Activated naive CD8-positive, alpha-beta T cell treated with anti-CD3 and anti-CD28 coated beads for 36 hours (primary cell): ENCODE measurements at places on chromosomes 5 and 9.

- DNase-seq, result peak; percentile 65
Observed at GRCh38 chr5:180618829-180619562, 27.7 kb upstream of the SCGB3A1 start.

DNA sequence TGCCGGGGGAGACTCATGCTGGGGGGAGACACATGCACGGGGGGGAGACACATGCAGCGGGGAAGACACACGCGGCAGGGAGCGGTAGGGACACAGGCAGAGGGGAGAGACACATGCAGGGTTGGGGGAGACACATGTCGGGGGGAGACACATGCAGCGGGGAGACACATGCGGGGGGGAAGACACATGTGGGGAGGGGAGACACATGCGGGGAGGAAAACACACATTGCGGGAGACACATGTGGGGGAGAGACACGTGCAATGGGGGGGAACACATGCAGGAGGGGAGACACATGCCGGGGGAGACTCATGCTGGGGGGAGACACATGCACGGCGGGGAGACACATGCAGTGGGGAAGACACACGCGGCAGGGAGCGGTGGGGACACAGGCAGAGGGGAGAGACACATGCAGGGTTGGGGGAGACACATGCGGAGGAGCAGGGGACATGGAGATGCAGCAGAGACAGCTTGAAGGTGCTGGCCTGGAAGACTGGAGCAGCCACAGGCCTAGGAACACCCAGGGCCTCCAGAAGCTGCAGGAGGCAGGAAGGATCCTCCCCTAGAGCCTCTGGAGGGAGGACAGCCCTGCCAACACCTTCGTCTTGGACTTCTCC lies 20.3 kb upstream of the OLFM1 start:
- DNase-seq, result no peak

DNA sequence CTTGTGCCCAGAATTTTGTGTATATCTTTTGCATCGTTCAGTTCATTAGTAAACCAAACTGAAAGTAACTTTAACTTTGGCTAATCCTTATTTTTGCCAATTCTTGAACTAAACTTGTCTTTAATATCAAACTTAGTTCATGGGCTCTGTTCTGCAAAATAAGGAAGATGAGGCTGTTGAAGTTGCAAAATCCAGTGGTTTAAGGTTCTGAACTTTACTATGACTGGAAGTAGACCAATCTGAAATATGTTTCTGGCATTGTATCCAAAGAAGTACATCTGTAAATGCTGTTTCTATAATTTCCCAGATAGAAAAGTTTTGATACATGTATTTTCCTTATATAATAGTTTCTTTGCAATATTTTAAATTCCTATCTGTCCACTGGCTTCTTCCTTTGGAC lies 238.1 kb downstream of the CETN3 start:
- DNase-seq, result no peak

- DNase-seq, result no peak
Observed at GRCh38 chr5:72252574-72253155, 67.4 kb downstream of the MRPS27 start.

GRCh38 chr9:80720579-80720978 lies 968.8 kb downstream of the TLE1 start:
- no peak for DNase-seq

DNA sequence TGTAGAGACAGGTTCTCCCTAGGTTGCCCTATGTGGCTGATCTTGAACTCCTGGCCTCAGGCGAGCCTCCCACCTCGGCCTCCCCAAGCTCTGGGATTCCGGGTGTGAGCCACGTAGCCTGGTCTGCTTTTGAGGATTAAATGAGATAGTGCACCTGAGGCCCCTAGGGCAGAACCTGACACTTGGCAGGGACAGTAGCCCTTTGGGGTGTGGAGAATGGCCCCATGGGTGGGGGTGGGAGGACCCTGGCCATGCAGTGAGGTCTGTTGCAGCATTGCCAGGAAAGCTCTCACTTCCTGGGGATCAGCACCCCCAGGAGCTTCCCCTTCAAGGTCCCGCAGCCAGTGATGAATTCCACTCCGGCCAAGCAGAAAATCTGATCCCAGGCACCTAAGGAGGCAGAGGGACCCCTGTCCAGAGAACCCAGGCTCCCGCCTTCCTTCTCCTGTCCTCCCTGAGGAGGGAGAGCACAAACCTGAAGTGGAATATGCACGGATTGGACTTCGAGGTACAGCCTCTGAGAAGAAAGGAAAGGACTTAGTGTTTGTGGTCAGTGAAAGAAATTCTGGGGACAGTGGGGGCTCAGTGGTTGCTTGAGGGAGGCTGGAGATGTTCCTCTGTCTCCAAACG lies 73.9 kb upstream of the UNC5A start:
- DNase-seq, result no peak

DNA sequence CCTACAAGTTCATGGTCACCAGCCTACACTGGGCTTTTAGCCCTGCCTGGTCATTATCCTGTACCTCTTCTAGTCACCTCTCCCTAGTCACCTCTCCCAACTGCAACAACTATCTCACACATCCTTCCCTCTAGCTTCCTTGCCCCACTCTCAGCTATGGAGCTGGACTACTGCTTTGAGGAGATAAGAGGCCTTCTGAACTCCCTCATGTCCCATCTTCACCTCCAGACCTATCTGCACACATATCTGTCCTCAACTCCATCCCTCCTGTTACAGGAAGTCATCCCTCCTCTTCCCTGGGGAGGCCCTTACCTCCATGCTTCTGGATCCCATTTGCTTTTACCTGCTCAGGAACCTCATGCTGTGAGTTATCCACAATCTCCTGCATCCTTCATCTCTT lies 5.7 kb downstream of the RPP25L start:
- no peak for DNase-seq

DNA sequence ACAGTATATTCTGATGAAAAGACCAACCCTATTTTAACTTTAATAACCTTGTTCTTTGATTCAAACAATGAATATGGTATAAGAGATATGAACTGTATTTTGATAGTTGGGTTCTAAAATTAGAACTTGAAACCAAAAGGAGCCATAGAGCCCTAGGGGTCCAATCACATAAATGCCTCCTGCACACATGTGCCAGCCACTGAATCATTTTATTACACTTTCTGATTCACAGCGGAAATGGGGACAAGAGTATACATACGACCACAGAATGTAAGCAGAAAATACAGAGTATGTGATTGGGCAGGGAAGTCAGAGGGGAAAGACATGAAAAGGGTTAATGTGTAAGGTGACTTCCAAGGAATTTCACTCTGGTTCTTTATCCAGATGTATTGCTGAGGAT lies 1000.2 kb downstream of the NR2F1-AS1 start:
- DNase-seq, result no peak

GRCh38 chr9:133205996-133206931 lies 2.8 kb downstream of the OBP2B start:
- no peak for DNase-seq

DNA sequence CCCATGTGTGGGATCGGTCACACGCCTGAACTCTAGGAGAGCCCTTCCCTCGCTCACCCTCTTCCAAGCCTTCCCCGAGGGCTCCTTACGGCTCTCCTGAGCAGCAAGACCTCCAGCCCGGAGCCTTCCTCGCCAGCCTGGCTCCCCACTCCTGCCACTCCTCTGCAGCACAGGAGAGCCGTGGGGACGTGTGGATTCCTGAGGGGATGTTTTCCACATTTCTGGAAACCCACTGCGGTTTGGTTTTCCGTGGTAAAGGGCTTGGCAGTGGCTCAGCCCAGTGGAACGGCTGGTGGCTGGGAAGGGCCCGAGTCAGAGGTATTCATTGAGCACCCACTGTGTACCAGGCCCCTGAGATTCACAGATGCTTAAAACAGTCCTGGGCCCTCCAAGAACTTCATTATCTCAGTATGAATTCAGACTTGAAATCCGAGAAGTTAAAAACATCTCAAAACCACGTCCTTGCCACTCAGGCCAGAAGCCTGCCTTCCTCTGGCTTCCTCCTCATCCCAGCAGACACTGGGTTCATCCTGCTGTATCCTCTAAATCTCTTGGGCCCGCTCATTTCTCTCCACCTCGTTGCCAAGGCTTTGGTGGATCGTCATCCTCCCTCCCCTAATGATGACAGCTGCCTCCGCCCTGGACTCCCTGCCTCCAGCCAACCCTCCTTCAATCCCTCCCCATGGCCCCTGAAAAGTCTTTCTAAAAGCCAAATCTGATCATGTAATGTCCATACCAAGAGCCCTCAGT lies 109.6 kb downstream of the FGF18 start:
- DNase-seq, result no peak

DNA sequence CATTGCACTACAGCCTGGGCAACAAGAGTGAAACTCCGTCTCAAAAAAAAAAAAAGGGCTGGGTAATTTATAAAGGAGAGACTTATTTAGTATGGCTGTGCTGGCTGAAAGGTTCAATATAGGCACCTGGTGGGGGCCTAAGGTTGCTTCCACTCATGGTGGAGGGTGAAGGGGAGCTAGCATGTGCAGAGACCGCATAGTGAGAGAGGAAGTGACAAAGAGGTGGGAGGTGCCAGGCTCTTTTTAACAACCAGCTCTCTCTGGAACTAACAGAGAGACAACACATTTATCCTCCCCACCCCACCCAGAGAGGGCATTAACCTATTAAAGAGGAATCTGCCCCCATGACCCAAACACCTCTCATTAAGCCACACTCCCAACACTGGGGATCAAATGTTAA lies 28.9 kb upstream of the SERINC5 start:
- DNase-seq, result peak; percentile 29

- DNase-seq, result no peak
Observed at GRCh38 chr5:136192526-136193321, at the start of gene SMIM32. SMIM32 (minus strand) TSS chr5:136193162; CDS start chr5:136192524, 638 bp downstream.

DNA sequence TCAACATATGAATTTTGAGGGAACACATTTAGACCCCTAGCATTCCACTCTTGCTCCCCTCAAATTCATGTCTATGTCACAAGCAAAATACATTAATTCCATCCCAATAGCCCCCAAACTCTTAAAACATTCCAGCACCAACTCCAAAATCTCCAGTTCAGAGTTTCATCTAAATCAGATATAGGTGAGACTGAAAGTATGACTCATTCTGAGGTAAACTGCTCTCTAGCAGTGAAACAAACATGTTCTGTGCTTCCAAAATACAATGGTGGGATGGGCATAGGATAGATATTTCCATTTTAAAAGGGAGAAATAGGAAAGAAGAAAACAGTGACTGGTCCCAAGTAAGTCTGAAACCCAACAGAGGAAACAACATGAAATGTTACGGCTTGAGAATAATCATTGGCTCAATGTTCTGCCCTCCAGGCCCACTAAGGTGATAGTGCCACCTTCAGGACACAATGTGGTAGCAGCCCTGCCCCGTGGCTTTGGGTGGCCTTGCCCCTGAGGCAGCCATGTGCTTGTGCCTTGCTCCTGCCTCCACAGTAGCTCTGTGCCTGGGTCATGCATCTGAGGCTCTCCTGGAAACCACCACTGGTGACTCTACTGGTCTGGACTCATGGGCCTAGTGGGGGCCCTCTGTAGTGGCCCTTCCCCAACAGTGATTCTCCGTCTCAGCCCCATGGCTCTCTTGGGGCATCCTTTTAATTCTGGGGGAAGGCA lies 36.4 kb upstream of the IPPK start:
- DNase-seq, result peak; percentile 39

- DNase-seq, result no peak
Observed at GRCh38 chr5:179227229-179227579, 118.1 kb downstream of the ADAMTS2 start.

GRCh38 chr5:147398860-147399259 lies 111.0 kb downstream of the DPYSL3 start:
- DNase-seq, result no peak

- no peak for DNase-seq
Observed at GRCh38 chr5:3099954-3100353, 348.5 kb upstream of the IRX2 start.

GRCh38 chr9:93684806-93685543 lies 108.6 kb downstream of the PHF2 start:
- no peak for DNase-seq

DNA sequence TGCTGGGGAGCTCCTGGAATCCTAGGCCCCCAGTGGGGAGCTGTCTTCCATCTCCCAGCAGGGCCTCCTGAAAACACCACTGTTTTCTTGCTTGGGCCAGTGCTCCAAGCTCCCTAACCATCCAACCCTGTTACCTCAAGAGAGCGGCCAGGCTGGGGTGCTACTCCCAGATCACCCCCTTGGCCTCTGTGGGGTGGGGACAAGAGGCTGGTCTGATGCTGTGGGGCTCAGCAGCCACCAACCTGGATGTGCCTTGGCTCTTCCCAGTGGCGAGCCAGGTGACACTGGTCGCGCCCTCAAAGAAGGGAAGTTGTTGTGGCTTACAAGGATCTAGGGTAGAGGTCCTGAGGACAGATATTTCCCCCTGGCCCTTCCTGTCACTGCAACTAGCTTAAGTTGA lies 49.0 kb downstream of the SECISBP2 start:
- no peak for DNase-seq

DNA sequence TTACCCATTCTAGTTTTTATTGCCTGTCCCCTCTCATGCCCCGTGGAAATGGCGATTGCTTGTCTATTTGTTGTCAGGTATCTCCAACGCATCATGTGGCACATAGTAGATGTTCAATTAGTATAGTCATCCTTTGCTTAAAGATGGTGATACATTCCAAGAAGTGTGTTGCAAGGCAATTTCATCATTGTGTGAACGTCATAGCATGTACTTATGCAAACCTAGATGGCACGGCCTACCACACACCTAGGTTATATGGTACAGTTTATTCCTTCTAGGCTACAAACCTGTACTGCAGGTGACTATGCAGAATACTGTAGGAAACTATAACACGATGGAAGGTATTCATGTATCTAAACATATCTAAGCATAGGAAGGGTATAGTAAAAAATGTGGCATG lies 163.9 kb upstream of the DAPK1 start:
- no peak for DNase-seq

GRCh38 chr5:39980056-39980455 lies 555.3 kb upstream of the DAB2 start:
- no peak for DNase-seq

- no peak for DNase-seq
Observed at GRCh38 chr5:135308752-135309151, 90.3 kb downstream of the MACROH2A1 start.

DNA sequence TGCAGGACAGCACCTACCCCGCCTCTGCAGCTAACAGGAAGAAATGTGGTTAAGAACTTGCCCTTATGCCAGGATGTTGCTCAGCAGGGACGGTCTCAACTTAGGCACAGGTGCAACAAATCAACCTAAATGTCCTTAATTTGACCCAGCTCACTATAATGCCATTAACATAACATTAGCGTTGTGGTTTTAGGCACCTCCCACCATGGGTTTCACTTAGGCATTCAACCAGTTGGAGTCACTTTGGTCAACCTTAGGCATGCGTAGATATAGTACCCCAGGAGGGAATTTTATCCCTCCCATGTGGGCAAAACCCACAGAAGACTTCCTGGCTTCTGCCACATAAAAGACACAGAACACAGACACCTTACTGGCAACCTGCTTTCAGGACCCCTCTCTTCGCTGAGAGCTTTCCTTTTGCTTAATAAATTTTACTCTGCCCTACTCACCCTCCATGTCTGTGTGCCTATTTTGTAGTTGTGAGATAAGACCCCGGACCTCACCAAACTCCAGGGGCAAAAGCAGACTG lies 8.7 kb upstream of the ERAP1 start:
- DNase-seq, result peak; percentile 62

- no peak for DNase-seq
Observed at GRCh38 chr5:39876146-39876545, 451.4 kb upstream of the DAB2 start.

- no peak for DNase-seq
Observed at GRCh38 chr9:106376689-106377088, 486.3 kb upstream of the ZNF462 start.

- no peak for DNase-seq
Observed at GRCh38 chr5:4020400-4020799, 424.8 kb downstream of the IRX1 start.
